Glomerular endothelial cell (primary cell): ENCODE measurements at places on chromosomes 12 and 14. TPM values are rescaled to one million over a fixed set of nuclear protein-coding genes. Genes with fewer than 3 reads are reported as not detected.

DNA sequence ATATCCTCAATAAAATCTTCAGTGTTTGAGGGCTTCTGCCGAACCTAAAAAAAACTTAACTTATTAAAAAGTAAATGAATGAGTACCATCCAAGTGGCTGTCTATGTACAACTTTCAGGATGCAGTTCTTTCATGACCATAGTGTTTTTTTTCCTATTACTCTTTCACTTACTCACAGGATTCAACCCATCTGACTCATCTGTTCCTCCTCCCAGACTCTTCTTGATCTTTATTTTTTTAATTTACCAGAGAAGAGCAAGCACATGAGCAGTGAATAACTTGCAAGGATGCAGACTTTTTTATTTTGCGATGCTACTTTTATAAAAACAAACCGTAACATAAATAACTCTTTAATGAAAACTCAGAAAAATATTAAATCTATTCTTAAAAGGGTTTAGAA, 24.5 kb downstream of the RECQL start:
- no peak for DNase-seq

GRCh38 chr14:77214216-77214615, 32.6 kb downstream of the TMEM63C start:
- no peak for DNase-seq

- no peak for DNase-seq
Observed at GRCh38 chr14:96351986-96352385, 11.2 kb downstream of the ATG2B start.

DNA sequence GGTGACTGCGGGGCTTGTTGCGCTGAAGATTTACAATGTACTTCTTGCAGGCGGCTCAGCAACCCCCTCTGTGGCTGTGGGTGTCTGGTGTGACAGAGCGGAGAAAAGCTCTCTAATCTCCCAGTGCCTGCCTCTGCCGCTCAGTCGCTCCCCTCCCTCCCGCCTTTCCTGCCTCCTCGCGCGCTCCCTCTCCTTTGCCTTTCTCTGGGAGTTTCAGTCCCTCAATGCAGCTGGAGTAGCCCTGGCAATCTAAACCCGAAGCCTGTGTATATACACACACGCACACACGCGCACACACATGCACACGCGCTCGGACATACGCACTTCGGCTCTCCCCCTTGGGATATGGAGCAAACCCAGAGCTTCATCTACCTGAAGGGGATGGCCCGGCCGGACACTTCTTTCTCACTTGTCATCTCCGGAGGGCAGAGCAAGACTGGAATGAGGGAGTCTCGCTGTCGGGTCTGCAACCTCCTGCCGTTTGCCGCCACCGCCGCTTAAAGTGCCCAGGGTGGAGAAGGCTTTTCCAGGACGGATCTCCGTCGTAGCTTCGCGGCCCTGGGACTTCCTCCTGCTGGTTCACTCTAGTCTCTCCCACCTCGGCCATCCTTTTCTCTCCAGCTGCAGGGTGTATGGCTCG, 599 bp upstream of the TRHDE start:
- no peak for DNase-seq

DNA sequence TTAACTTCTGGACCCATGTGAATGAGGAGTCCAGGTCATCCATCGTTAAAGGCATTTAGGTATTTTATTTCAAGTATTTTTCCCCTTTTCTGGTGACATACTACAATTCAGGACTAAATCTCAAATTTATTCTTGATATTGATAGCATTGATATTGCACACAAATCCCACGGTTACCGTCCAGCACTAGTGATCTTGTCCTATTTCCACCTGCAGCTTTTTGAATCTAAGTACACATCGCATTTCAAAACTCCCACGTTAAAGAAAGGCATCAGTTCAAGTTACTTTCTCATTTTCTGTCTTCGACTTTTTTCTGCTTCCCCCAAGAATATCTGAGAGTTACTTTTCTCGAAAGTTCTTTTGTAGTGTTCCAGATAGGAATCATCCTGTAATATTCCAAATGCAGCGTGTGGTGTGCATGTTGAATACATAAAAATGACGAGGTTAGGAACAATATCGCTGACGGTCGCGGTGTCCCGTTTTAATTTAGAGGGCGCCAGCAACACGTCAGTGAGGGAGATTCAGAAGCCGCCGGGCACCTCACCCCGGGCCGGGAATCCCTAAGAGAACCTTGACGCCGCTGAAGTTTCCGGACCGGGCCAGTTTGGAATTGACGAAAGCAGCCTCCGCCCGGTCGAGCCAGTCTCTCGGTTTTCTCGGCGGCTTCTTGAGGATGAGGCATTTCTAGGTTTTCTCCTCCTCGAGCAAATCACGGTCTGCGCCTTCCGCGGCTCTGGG, 569 bp upstream of the RGS6 start:
- DNase-seq = no peak

DNA sequence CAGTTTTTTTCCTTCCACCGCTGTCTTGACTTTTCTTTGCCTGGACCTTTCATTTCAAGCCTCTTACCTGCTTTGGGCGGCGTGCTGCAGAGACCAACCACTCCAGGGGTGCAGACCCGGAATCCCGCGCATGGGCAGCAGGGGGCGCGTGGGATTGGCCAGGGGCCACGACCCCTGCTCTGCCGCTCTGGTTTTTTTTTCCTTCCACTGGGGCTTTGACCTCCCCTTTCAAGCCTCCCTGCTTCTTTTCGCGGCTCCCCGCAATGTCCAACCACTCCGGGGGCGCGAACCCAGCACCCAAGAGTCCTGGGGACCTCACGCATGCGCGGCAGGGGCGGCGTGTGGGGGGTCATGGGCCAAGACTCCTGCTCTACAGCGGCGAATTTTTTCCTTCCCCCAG, 325.1 kb downstream of the ALG10 start:
- DNase-seq = no peak

DNA sequence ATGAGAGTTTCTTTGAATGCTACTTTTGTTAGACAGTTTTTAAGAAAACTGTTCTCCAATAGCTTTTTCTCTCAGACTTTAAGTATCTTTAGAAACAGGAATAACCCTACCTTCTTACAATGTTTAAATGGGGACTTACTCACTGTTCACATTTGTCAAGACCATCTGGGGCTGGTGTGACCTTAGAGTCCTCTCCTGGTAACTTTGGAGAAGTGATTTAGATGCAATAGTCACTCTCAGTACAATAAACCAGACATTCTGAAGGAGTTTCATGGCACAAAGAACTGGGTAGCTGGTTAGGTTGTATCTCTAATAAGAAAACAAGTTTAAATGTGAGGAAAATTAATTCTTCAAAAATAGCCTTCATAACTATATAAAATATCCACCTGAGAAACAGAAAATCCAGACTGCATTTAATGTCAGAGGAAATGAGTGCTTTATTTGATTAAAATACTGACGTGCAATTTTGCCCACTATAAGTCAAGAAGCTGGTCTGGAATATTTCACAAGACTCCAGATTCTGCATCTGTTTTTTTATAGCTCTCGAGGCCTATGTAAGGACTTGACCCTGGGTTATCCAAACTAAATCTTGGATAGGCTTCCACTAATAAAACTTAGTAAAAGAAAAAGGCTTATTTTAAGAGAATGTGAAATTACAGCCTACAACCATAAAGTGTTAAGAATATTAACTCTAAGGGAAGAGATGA, 108.7 kb downstream of the PTGER2 start:
- DNase-seq = no peak

GRCh38 chr12:10889226-10889625, 5.2 kb upstream of the PRH1 start:
- DNase-seq = no peak

DNA sequence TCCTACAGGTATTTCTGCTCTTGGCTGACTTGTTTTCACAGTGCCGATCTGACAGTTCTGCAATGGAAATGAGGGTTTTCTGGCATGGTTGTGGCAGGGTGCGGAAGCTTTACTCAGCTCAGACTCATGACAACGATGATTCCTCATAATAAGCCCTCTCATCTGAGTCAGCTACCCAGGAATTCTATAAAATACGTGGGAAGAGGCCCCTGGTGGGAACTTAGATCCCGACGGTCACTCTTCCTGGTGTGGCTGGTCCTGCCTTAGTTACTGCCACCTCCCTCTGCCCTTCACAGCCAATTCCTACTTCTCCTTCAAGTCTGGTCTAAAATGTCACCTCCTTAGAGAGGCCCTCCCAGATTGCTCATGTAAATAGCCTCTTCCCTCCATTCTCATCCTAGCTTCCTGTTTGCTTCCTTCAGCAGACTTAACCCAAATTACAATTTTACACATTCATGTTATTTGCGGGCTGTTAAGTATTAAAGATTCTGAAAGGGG, 104.2 kb upstream of the MAP1LC3B2 start:
- peak; percentile 77 for DNase-seq

DNA sequence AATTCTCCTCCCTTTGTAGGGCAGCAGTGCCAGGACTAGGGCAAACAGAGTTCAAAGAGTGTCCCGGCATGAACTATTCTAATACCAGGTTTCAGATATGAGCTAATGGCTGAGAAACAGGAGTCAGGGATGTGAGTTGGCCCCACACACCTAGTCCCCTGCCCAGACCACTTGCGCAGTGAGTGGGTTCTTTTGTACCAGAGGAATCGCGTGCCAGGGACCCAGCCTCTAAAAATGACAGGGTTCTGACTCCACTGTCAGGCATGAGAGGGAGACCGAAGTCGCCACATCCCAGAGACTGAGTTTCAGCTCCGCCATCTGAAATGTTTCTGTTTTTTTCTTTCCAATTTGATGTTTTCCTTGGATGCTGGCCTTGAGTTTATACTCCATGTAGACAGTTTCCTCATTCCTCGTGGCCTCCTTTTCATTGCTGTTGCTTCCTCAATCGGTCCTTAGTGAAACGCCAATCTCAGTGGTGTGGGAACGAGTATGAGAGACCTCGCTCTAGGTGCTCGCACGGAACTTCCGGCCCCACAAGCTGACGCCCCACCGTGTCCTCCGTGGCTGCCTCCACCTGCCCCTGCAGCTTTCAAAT, 31.5 kb downstream of the FBXL14 start:
- DNase-seq = no peak

GRCh38 chr12:54521293-54522060, 23.9 kb downstream of the NCKAP1L start:
- DNase-seq = no peak

DNA sequence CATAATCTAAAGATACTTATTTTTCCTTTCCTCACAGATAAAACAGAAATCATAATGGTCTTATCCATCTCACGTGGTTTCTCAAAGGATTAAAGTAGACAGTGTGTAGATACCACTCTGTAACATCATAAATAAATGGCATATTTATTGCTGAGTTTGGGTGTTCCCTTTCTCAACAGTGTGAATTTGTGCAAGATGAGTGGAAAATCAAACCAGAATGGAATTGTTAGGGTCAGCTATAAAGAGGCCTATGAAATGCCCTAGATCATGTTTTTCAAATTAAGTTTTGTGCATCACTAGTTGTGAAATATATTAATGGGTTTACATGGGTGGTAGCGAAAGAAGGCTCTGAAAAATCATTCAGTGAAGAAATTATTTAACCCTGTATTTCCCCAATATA, 216.3 kb upstream of the GARIN6 start:
- DNase-seq = no peak

- no peak for DNase-seq
Observed at GRCh38 chr12:82565966-82566365, 120.7 kb upstream of the TMTC2 start.

GRCh38 chr12:91732086-91732485, 413.6 kb downstream of the BTG1 start:
- no peak for DNase-seq

GRCh38 chr14:61876362-61877034, 114.3 kb downstream of the SNAPC1 start:
- no peak for DNase-seq

GRCh38 chr12:15208140-15208539, 13.1 kb downstream of the RERG start:
- DNase-seq = no peak

GRCh38 chr14:92935446-92935845, 12.5 kb downstream of the CHGA start:
- DNase-seq = no peak

GRCh38 chr12:19963972-19964371, 404.4 kb upstream of the PDE3A start:
- DNase-seq = no peak

- no peak for DNase-seq
Observed at GRCh38 chr14:68285421-68286179, 466.0 kb downstream of the RAD51B start.

- no peak for DNase-seq
Observed at GRCh38 chr14:95817271-95817670, 59.4 kb upstream of the TUNAR start.

- no peak for DNase-seq
Observed at GRCh38 chr12:117036046-117036445, 63.2 kb downstream of the TESC start.

DNA sequence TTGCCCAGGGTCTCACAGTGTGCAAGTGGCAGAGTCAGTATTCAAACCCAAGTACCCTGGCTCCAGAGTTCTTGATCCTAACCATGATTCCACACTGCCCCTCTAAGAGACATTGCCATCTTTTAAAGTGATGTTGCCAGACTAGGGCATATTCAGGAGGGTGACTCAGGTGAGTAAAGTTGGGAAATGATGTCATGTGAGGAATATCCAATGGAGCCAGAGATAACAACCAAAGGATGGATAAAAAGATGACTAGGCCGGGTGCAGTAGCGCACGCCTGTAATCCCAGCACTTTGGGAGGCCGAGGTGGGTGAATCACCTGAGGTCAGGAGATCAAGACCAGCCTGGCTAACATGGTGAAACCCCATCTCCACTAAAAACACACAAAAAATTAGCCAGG, 85.6 kb downstream of the SMOC1 start:
- no peak for DNase-seq

- DNase-seq = no peak
Observed at GRCh38 chr14:101134851-101135433, 231.4 kb upstream of the RTL1 start.

DNA sequence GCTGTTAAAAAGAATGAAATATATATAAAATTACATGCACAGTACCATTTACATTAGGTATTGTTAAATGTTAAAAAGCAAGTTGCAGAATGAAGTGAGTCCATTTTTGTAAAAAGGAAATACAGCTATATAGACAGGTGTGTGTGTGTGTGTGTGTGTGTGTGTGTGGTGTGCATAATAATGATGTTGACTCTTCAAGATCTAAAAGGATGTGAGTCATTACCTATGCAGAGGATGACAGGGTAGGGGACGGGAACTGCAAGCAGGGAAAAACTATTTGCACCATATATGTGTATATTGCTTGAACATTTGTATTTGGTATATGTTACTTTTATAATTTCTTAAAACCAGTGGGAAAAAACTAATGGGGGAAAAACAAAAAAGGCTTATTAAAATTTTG, 3.1 kb downstream of the C14orf39 start:
- no peak for DNase-seq

GRCh38 chr12:130872179-130873096, 572 bp downstream of the RAN start:
- no peak for DNase-seq

The PRMT5 gene
- 44.9 and 56.0 TPM in 2 replicates for total RNA-seq

The SYT10 gene
- not detected in 2 replicates for total RNA-seq

The RHOJ gene
- 57.3 and 103 TPM in 2 replicates for total RNA-seq

The ANO2 gene
- total RNA-seq = 13.0 and 32.4 TPM in 2 replicates

The HCAR1 gene
- total RNA-seq = 0.15 and 0.18 TPM in 2 replicates

The HHIPL1 gene
- total RNA-seq = 2.6 and 4.3 TPM in 2 replicates

The KRT73 gene
- total RNA-seq = not detected in 2 replicates

The NKX2-1 gene
- total RNA-seq = not detected in 2 replicates

The ETFBKMT gene
- 2.2 and 2.6 TPM in 2 replicates for total RNA-seq

The REP15 gene
- 2.0 and 3.3 TPM in 2 replicates for total RNA-seq

The TRIAP1 gene
- total RNA-seq = 42.4 and 76.2 TPM in 2 replicates

The CLEC1B gene
- 0.18 TPM in 1 of 2 replicates, not detected in the other for total RNA-seq

The MMP19 gene
- 0.99 and 5.6 TPM in 2 replicates for total RNA-seq

The PAPLN gene
- total RNA-seq = 17.1 and 58.0 TPM in 2 replicates

The GLTP gene
- total RNA-seq = 56.5 and 57.7 TPM in 2 replicates

The OAS2 gene
- 35.9 and 80.4 TPM in 2 replicates for total RNA-seq

The CLEC7A gene
- 0.15 and 0.41 TPM in 2 replicates for total RNA-seq

The DRAM1 gene
- total RNA-seq = 40.7 and 50.1 TPM in 2 replicates
